Brain (organoid and tissue), 16 donors: ENCODE measurements at places on chromosomes 12 and 14.

DNA sequence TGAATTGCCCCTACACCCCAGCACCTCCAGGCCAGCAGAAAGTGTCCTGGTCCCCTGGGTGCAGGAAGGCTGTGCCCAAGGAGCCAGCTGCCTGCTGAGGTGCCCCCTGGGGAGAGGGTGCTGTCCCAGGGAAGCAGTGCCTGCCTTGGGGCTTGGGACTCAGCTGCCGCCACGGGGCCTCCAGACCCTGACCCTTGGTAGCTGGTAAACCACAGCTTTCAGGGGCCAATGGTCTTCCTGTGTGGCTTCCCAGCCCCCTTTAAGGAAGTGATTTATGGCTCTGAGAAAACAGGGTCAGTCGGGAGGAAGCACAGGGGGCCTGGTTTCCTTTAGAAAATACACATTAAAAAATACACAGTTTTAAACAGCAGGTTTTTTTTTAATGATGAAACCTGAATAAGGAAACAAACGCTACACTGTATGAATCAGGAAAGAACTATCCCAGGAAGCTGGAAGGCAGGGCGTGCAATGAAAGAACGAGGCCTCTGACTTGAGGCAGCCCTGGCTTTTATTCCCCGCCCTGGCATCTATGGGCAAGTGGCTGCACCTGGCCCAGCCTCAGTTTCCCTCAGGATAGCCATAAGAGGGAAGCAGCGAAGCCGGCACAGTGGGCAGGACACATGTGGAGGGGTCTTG is 40.6 kb upstream of the EML1 start:
- DNase-seq, result no peak

DNA sequence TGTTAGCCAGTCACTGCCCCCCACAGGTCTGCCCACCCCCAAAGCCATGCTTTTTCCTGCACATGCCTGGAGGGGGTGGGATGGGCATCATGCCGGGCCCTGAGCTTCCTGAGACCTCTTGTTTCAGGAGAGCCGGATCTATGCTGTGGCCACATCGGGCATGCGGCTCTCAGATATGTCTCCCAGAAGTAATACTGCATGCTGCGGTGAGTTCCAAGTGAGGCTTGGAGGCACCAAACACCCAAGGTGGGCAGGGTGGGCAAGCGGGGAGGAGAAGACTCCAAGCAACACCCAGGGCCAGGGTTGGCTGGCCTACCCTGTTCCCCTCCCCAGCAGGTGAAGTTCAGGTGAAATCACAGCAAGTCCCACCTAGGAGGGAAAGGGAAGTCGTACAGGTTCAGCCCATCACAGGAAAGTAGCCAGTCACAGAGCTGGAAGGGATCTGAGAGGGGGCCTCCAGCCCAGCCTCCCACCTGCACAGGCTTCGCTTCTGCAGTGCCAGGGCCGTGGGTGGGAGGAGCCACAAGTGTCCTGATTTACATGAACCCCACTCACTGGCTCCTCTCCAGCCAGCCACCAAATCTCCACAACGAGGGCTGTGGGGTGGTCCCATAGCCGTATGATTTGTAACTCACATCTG is 30.9 kb downstream of the PIGH start:
- DNase-seq, result no peak

GRCh38 chr12:125028106-125028505 is 34.7 kb downstream of the BRI3BP start:
- DNase-seq, result no peak

DNA sequence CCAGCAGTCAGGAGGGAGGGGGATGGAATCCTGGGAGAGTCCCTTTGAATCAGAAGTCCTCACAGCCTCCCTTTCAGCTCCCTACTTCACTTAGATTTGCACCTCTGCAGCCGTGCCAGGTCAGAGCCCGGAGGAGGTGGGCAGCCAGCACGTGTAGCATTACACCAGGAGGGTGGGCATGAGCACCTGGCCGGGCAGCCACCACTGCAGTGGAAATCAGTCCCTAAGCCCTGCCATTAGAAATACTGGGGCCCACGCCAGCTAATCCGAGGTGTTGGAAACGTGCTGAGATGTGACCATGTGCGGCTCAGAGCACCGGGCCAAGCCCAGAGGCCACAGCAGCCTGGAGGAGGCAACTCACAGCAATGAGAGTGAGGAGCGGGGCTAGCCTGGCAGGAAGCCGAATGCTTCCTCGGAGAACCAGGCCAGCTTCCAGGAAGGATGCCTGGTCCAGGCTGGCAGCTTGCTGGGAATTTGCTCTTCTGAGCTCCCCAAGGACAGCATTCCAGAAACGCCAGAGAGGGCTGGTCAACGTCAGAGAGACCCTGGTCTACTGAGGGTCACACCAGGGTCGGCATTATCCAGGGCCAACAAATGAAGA is 9.4 kb upstream of the CACNA2D4 start:
- DNase-seq, result no peak

DNA sequence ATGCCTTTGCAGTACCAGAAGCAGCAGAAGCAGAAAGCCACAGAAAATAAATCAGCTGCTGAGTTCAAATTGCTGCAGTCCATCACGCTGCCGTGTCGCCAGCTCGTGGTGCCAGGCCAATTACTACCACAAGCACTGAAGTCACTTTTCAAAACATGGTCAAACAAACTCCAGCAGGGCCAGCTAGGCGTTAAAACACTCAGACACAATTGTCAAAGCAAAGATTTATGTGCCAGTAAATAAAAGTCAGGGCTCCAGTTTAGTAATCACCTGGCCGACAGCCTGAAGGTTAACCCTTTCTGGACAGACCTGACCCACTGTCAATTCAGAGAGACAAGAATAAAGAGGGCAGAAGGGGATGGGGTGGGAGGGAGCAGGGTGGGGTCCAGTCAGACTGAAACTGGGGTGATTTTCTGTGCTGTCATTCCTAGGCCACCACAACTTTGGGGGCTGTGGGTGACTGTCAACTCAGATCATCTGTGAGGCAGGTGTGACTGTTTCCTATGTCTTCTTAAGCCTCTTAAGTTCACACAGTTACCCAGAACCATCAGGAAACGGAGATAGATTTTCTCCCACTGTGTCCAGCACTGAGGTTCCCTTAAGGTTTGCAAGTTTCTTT is 109.8 kb upstream of the FUT8 start:
- DNase-seq, result no peak

GRCh38 chr12:51631591-51631990 is 40.6 kb downstream of the SCN8A start:
- no peak for DNase-seq

DNA sequence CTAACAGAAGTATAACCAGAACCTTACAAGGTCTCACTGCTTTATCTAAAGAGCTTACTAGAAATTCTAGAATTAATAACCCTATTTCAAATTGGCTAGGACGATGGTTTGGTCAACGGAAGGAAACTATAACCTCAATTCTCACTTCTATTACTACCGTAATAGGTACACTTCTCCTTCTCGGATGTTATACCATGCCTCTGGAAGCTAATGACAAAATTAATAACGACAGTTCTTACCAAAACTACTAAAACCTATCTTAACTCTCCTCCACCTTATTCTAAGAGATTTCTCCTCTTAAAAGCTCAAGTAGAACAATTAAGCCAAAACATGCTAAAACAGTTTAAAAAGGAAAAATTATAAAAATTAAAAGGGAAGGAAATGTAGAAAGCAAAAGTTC is 23.7 kb upstream of the UBC start:
- no peak for DNase-seq

DNA sequence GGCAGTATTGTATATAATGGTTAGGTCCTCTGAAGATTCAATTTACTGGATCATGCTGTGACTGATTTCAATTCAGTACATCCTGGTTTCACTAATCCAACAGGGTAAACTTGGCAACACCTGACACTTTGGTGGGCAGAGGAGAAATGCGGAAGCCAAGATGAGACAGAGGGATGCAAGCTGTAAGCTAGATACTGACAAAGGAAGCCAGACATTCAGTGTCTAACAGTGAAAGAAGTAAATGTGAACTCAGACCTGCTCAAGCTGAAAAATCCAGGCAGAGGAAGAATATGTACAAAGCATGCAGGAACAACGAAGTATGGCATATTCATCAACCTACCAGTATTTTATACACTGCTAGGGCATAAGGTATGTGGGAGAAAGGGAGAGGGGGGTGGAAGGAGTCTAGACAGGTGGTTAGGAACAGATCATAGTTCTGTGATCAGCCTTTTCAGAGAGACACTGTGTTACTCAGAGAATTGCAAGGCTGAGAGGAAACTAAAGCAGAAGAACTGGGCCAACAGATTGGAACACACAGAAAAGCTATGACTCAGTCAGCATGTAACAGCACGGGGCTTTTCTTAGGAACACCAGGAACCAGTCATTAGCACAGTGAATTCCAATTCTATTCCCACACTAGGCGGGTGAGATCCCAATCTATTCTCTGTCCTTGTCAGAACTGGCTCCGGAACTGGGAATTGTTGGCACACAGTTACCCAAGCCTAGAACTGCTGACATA is 40.3 kb downstream of the NELL2 start:
- DNase-seq, result no peak

DNA sequence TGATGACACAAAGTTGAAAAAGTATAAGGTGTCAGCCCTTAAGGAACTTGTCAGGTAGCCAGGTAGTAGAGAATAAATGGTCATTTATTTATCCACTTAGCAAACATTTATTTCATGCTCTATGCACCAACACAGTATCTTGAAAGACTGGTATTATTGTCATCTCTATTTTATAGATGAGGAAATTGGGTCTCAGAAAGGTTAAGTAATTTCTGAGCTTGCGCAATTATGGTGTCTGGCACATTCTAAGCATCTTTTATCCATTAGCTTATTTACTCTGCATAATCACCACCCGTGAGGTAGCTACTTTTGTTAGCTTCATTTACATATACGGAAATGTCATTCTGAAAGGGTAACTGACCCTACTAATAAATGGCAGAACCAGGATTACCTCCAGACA is 2.5 kb upstream of the UTP20 start:
- DNase-seq, result no peak

DNA sequence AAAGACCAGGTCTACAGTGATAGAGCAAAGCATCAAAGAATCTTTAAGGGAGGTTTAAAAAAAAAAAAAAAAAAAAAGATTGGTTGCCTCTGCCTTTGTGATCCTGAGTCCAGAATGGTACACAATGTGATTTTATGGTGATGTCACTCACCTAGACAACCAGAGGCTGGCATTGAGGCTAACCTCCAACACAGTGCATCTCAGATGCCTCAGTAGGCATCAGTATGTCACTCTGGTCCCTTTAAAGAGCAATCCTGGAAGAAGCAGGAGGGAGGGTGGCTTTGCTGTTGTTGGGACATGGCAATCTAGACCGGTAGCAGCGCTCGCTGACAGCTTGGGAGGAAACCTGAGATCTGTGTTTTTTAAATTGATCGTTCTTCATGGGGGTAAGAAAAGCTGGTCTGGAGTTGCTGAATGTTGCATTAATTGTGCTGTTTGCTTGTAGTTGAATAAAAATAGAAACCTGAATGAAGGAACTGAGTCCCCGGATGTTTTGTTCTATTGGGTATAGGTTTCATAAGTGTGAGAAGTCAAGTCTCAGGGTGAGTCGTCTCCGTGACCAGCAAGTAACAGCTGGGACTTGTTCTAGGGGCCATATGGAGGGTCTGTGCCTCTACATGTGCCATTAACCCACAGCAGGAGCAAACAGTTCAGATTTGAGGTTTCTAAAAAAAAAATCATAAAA is 9.3 kb downstream of the PEBP1 start:
- no peak for DNase-seq

GRCh38 chr12:116547955-116548501 is 11.2 kb upstream of the MAP1LC3B2 start:
- DNase-seq, result peak; percentile 76

DNA sequence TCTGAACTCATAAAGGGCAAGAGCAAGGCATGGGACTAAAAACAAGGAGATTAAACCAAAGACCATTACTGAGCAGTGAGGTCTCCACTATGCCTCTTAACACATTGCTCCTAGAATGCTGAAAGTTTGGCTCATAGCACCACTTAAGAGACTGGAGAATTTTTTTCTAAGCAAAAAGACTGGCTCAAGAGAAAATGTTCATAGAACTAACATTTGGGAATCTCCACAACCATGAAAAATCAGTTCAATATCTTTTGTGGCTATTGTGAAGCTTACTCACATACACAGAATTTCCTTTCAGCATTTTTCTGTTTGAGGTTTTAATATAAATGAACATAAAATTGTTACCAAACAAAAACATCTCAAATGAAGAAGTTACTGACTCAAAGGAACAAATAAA is 255.8 kb downstream of the CCDC91 start:
- DNase-seq, result no peak

- DNase-seq, result no peak
These were observed 189.5 kb upstream of the HMGA2 start for GRCh38 chr12:65634626-65635331.

- DNase-seq, result no peak
These were observed 7.5 kb downstream of the MAP3K9 start for GRCh38 chr14:70801836-70802235.

DNA sequence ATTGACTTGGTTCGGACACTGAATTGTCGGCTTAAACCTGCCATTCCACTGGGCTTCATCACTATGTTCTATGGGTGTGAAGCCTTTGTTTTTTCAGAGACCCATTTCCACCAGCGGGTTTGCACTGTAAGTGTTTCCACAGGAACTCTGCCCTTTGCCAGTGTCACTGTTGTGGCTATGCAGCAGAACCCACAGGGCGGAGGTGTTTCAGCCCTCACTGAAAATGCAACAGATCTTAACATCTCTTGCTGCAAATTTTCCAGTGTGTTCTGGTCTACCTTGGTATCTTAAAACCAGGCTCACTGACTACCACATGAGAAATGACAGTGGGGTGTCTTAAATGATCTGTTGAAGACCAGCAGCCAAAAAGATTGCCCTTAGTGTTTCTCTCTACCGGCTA is 21.1 kb downstream of the PRKCH start:
- DNase-seq, result no peak

DNA sequence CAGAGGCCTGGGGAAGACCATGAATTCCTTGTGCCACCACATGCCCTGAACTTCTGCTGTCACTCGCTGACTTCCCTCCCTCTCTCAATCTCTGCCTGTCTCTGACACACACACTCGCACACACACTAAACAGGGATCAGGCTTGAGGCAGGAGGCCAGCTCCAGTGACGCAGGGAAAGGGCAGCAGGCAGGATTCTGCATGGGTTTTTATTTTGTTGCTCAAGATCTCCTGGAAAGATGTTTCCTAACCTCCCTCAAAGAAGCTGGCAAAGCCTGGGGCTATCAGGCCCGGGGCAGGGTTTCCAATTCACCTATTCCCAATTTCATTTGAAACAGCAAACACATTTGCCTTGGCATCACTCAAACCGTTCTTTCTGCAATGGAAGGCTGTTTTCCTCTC is 27.7 kb upstream of the PEX5 start:
- DNase-seq, result no peak

- DNase-seq, result no peak
These were observed 27.6 kb downstream of the BCL11B start for GRCh38 chr14:99244367-99244901.

- no peak for DNase-seq
These were observed 4.4 kb downstream of the CFL2 start for GRCh38 chr14:34710006-34710405.

- DNase-seq, result no peak
These were observed 156.1 kb downstream of the KICS2 start for GRCh38 chr12:64065881-64066451.

DNA sequence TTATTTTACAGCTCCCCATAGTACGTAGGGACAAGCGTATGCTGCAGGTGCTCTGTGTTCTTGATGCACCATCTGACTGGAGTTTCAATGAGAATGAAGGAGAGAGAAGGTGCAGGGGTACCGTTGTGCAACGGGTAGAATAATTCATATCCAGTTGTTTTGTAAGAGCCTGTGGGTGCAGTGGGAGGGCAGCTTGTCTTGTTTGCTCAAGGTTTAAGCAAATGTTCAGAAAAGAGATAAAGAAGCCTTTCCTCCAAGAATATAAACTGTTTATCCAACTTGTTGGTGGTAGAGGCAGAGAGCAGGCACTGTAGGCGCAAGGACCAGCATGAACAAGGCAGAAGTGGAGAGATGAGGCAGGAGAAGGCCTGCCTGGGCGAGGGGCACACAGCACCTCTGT is 64.2 kb downstream of the ADCK1 start:
- DNase-seq, result no peak
